ENCODE measurements at places on chromosomes 11 and 22. TPM values are rescaled to one million over a fixed set of nuclear protein-coding genes. Genes with fewer than 3 reads are reported as not detected.

DNA sequence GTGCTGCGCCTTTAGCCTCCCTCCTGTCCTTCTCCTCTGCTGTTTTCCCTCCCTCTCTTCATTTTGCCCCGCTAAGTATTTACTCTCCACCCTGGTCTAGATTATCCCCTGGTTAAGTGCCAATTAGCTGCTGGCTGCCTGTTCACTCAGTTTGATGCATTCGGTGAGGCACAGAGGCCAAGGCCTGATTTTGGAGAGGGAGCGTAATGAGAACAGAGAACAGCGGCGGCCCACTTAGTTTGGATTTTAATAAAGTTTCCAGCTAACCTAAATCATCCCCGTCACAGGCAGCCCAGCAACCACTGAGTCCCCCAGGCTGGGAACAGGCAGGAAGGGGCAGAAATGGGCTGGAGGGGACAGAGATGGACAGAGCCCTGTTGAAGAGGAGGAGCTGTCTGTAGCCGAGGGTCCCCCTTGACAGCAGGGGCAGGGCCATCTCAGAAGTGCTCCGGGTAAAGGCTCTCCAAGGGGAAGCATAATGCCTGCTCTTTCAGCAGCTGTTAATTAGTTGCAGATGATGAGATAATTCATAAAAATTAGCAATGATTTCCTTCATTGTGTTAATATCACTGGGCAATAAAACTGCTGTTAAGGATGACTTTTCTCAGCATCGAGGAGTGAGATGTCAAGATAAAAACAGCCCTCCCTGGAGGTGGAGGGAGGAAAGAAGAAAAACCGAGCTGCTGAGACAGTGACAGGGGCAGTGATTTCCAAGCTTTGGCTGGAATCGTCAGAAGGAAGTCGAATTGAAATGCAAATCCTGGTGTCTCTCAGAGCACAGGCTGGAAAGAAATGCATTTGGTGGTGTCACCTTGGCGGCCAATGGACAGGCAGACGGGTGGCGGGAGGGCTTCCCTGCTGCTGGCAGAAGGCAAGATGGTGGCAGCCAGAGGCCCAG lies 170.1 kb downstream of the GRIK4 start:
- DNase-seq: no peak

DNA sequence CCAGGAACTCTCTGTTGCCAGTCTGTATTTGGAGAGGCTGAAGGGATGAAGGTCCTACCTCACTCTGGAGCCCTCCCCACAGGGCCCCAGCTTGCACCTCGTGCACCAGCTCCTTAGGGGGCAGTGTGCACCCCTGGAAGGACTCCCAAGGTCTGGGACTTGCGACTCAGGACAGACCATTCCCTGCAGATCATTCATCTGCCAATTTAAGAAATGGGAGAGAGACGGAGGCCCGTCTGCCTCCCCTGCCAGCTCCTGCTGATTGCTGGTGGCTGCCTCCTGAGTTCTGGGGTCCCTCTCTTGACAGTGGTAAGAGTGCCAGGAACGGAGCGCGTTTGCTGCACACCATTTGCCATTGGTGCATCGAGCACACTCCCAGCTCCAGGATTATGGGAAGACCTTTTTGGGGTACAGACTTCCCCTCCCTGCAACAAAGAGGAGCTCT lies 27.4 kb upstream of the MALAT1 start:
- DNase-seq: peak; percentile 88

GRCh38 chr11:108871867-108872266 lies 207.0 kb downstream of the DDX10 start:
- DNase-seq: no peak

DNA sequence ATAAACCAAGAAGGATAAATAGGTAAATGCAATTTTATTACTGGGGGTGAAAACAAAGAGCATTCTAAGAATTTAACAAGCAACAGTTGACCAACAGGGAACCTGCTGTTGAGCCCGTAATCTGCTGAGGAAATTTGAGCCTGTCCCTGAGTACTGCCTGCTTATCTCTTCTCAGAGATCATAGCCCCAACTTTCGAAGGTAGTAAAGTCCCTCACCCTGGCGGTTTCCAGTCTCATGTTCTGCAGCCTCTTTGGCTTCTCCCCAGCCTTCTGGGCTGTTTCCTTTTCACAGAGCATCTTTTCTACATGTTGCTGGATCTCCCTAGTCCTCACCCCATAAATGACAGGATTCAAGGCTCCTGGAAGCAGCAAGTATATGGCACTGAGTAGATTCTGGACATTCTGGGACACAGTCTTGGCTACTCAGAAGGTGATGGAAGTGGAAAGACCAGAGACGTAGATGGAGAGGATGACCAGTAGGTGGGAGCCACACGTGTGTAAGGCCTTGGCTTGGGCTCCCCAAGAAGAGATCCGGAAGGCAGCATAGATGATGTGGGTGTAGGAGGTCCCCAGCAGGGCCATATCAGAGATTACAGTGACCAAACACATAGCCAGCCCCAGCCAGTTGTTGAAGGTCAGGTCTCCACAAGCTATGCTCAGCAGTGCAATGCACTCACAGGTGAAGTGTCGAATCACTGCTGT lies 51.6 kb downstream of the RRM1 start:
- DNase-seq: no peak

GRCh38 chr11:64034411-64034811 lies 1.3 kb upstream of the FLRT1 start:
- no peak for DNase-seq

DNA sequence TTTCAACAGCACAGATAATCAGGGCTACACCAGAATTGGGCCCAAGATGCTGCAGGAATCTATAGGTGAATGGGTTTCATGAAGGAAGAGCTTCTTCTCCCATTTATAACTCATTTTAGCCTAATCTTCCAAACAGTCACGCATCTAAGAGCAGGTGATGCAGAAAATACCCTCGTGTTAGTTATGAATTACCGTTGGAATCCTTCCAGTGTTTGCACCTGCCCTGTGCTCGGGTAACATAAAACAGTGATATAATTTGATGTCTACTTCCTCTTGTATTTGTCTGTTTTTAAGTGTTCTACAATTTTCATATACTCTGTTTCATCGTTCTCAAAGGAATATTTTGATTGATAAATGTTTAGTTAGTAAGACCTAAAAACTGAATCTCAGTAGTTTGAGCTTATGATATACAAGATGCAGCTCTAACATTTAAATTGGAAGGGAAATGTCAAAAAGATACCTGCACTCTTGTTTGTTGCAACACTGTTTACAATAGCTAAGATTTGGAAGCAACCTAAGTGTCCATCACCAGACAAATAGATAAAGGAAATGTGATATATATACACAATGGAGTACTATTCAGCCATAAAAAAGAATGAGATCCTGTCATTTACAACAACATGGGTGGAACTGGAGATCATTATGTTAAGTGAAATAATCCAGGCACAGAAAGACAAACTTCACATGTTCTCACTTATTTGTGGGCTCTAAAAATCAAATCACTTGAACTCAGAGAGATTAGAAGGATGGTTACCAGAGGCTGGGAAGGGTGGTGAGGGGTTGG lies 42.1 kb downstream of the PPARA start:
- no peak for DNase-seq

DNA sequence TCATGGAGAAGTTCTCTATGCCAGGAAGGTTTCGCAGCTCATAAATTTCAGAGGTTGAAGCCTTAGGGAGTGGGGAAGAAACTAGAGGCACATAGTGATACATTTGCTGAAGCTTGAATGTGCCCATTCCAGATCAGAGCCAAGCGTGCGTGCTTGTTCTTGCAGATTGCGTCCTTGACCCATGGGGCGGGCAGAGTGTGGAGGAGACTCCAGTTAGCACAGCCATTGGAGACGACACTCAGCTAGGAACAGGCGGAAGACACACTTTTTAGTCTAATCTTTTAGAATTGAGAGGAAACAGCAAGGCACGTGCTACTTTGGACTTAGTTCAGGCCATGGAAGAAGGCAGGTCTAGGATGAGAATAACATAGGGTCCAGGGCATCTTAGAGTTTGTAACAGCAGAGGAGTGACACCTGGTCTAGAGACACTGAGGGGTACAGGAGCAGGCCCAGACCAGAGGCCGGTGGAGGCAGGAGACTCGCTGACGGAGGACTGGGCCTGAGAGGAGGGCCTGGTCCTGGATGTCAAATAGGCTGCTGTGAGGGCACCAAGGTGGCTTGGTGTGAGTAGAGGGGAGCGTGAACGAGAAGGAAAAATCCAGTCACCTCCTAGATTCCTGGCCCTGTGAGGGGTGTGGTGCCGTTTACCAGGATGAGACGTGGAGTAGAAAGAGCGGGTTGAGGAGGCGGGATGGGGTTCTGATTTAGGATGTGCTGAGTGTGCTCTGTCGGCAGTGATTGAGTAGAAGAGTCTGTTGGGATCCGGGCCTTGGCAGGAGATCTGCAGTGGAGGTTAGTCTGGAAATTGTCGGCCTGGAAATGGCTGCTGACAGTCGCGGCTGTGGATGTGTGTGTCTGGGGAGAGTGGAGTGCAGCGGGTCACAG lies 154.7 kb downstream of the TBC1D22A start:
- DNase-seq: no peak

DNA sequence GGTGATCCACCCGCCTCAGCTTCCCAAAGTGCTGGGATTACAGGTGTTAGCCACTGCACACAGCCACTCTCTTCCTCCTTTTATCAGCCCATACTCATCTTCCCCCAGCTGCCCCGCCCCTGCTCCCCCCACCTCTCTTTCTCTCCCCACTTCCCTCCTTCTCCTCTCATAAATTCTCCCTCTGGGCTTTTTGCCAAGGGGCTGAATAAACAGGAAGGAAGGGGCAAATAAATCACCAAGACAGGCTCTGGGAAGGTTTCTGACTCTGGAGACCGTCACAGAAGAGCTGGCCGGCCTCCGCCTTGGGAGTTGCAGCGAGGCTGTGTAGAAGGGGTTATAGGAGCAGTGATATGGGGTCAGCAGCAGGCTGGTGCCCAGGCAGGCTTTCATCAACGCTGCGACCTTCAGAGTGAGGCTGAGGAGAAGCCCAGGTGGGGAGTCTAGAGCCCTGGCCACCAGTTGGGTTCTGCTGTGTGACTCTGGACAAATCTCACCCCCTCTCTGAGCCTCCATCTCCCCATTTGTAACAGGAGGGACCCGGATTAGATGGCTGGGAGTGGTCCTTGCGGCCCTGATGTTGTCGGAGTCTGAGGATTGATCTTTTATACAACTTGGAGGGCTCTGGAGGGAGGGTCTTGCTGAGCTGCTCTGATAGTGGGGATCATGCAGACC lies 62.6 kb upstream of the RASD2 start:
- peak; percentile 64 for DNase-seq

GRCh38 chr22:50236731-50237409 lies 8.0 kb downstream of the TUBGCP6 start:
- DNase-seq: no peak

- DNase-seq: no peak
These were observed 17.0 kb downstream of the DIXDC1 start for GRCh38 chr11:111954154-111954553.

GRCh38 chr11:2982214-2982613 lies 9.9 kb downstream of the NAP1L4 start:
- DNase-seq: no peak

OR2AT4 gene
- not detected for polyA plus RNA-seq

TRIM48 gene
- not detected for polyA plus RNA-seq

ENTHD1 gene
- polyA plus RNA-seq: not detected

POLR3H gene
- 31.2 TPM for polyA plus RNA-seq

SLC22A25 gene
- not detected for polyA plus RNA-seq

Data from heart left ventricle (tissue), 16 donors.